ENCODE measurements at places on chromosomes 12 and 14.

DNA sequence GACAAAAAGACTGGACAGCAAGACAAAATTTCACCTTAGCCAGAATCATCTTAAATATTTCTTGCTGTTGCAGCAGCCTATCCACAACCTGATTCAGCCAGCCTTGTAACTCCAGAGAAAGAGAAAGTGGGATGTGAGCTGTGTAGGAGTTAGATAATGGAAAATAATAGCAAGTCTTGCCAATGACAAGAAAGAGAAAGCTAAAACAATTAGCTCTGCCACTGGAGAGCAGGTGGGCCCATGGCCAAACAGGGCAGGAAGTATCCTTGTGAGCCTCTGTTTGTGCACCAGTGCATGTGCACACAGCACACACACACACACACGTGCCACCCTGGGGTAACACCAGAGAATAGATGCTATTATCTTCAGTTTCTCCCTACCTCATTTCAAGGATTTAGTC, 106.0 kb upstream of the CCDC196 start:
- no peak for ATAC-seq

DNA sequence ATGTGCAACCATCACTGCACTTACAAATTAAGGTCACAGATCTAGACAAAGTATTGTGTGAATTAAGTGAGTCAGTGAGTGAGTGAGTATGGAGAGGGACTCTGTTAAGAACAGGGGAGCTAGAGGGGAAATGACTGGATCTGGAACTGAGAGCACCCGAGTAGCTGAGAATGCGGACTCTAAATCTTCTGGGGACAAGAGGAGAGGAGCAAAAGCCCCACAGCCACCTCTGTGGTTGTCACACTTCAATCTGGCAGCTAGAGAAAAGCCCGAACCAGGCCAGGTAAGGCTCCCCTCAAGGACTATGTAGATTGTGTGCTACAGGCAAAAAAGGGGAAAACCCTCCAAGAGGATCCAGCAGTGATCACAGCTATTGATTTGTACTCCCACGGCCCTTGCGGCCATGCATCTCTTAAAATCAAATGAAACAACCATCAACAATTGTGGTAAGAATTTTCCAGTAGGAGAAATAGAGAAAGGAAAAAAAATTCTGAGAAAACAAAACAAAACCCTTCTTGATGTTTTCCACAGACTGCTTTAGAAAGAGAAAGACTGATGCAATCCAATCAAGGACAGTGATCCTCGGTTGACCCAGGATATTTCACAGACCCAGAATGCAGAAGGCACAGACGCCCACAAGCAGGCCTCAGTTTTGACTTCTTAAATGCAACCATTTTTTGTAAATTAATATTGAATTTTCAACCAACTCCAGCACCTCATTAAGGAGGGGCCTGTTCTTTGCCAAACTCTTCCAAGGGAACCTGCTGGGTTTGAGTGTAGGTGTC, 109.6 kb downstream of the SLC38A6 start:
- ATAC-seq, result no peak

GRCh38 chr14:61950340-61950739, 188.1 kb downstream of the SNAPC1 start:
- no peak for ATAC-seq

DNA sequence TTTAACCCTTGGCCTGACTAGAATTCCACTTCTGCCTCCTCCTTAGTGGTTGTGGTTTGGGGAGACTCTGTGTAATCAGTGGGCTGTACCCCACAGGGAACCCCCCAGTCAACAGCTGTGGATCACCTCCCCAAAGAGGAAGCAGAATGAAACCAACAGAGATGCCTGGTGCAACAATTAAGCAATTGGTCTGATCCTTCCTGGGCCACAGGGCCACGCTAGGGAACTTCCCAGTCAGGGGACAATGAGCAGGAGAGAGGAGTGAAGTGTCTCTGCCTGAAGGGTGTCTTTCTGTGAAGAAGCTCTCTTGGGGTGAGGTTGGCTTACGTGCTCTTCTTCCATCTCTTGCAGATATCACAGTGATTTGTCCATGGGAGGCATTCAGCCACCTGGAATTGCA, 8.2 kb downstream of the PDE6H start:
- ATAC-seq, result no peak

DNA sequence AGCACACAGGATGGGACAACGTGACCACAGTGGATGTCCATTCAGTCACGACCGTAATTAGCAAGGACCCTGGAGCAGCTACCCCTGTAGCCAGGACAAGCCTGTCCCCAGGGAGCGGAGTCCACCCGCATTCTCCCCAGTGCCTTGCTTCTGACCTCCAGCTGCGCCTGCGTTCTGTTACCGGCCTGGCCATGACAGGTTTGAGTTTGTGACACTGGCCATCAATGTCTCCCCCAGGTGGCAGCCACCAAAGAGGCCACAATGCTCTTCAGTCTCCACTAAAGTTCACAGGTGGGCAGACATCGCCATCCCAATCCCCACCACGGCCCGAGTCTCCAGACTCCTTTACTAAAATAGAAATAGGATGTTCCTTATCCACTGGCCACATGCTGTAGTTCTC, 96.7 kb downstream of the TMEM132D start:
- no peak for ATAC-seq

DNA sequence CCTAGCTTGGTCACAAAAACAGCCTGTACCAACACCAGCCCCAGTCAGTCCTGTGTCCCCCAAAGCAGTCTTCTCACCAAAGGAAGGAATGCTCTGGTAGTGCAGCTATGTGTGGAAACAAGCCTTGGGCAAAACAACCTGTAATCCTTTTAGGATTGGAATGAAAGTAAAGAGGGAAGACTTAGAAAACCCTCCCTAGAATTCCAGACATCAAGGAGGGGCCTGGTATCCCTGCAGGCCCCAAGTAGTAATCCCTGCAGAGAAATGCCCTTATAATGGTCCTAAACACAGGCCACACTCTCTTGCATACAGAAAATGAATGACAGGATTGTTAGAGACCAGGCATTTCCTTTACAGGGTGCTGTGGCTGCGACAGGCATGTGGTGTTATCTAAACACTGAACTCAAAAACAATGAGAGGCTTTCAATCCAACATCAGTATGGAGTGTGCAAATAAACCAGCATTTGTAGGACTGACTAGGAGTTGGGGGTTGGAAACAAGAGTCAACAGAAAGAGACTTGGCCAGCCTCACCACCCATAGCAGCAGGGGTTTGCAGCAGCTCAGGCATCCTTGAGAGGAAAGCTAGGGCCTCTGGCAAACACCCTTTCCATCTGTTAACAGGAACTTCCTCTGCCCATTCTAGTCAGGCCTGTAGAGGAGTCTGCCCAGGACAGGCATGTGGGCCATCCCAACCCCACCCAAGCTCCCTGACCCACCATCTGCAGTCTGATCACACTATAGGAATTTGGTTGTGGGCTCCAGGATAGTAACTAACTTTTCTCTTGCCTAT, 59.1 kb downstream of the DCAF5 start:
- ATAC-seq, result peak; percentile 22

GRCh38 chr14:61420326-61420725, 98.9 kb downstream of the PRKCH start:
- no peak for ATAC-seq

DNA sequence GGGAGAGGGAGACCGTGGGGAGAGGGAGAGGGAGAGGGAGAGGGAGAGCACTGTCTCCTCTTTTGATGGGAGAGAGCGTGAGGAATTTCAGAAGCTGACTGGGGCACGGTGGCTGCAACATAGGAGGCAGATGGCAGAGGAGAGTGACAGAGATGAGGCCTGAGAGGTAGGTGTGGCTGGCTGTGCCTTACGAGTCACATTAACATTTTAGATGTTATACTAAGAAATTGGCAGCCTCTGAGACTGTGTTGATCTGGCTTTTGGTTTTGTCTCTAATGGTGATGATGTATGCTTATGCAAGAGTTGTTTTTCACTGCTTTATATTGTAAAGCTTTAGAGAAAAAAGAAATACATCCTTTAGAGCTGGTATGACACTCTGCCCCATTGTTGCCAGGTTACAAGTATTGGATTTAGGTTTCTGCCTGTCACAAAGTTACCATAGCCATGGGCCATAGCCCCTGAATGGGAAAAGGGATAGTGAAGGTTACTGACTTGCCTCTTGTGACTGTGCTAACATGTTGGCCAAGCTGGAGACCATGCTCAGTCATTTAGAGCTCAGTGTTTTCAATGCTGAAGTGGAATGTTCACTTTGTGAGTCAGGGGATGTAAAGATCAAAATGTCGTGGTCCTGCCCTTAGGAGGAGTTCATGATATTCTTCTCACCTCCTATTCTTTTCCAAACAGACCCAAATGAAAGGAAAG, 186.2 kb downstream of the SYNE2 start:
- ATAC-seq, result no peak

GRCh38 chr14:50039734-50040400, 76.5 kb downstream of the VCPKMT start:
- peak; percentile 23 for ATAC-seq

- ATAC-seq, result peak; percentile 41
Measured at GRCh38 chr14:94322648-94323570, at the start of gene SERPINA6. TSS of gene SERPINA6 (minus strand) at chr14:94323336. CDS start at chr14:94314648, 8,688 bp downstream.

DNA sequence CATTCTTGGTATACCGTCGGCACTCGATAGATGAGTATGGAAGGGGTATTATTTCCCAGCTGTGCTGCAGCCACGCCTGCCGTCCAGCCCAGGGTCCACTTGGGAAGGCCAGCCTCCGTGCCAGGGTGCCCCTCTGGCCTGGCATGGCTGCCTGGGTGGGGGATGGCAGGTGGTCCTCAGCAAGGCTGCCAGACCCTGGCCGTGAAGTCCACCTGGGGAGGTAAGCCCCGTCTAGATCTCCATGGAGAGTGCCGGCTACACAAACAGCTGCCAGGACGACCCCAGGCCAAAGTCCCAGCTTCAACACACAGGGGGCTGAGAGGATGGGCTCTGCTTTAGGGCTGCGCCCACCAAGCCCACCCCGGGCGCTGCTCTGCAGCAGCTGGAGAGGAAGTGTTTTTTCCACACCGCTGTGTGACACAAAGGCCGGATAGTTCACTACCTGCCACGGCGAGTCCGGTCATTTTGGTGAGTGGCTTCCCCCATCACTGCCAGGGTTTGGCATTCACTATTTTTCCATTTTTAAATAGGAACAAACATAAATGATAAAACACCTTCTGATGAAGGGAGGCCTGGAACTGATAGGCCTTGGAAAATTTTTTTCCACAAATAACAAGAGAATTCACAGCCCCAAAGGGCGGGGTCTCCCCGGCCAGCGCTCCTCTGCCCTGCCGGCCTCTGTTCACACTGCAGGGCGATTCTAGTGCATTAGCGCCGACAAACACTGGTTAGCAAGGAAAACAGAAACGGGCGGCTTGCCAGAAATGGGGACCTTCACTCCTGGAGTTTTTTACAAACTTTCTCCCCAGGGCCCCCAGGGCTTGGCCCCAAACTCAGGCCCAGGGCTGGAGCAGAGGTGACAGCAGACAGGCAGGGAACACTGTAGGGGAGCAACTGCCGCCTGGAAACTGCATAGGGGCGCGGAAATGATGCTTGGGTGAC, 161.5 kb downstream of the CALM1 start:
- no peak for ATAC-seq

DNA sequence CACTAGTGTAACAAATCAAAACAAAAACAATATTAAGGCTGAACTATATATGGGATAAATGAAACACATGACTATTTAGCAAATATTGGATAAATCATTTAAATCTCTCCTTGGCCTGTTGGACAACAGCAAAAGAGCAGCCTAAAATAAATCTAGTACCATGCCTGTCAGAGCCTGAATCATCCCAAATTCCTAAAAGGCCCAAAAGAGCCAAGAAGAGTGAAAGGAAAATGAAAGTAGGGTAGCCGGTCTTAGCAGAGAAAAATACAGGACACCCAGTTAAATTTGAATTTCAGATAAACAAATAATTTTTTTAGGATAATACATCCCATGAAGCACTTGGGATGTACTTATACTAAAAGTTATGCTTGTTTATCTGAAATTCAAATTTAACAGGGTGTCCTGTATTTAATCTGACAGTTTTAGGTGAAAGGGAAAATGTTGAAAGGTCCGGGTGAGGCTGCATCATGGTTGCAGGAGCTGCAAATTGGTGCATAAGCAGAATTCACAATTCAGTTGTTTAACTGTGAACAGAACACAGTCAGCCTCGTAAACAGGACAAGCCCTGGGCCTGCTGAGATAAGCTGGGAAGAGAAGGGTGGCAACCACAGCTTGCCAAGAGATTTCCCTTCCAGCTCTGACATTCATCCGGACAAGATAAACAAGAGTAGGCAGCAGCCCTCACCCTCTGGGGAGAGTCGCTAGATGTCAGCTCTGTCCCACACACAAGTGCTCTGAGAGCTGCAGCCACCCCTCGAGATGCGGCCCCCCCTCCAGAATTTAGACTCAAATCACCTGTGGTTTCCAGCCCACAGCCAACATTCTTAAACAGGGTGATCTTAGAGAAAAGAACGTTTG, 30.3 kb downstream of the DMAC2L start:
- peak; percentile 70 for ATAC-seq

DNA sequence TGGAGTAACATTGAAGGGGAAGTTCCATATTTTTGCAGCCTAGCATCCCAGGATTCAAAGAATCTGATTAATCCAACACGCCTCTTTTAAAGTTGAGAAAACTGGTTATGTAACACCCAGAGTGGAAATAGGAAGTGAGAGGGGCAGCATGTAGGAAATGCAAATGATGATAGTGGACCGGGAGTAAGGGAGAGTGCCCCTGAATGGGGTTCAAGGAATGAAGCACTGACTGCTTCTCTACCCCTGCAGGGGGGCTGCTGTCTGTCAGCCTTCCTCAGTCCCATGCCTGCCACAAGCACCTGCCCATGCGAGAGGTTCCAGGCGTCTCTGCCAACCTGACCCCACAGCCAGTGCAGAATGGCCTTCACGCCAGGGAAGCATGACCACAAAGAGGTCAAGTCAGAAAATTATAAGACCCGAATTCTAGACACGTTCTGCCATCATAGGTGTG, 126.5 kb upstream of the CCND2 start:
- no peak for ATAC-seq

GRCh38 chr12:69026336-69026735, 93.4 kb upstream of the CPM start:
- no peak for ATAC-seq

DNA sequence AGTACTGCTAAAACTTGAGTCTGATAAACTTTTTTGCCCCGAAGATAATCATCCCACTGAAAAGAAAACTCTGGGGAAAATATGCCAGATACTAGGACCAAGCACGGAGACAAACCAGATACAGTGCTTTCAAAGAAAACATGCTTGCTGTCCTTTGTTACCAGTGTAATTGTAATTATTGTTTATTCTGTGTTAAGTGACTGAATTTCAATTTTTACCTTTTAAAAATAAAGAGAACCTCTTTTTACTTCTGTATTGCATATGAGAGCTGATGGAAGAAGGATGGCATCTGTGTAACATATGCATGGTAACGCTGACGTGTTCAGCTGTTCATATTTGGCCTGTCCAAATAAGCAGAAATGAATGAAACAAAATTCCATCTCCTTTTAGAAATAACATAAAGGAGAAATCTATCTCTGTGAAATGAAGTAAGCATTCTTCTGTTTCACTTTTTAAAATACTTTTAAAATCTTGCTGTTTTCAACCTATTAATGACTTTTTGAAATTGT, 22.5 kb downstream of the SLC35E3 start:
- ATAC-seq, result no peak

DNA sequence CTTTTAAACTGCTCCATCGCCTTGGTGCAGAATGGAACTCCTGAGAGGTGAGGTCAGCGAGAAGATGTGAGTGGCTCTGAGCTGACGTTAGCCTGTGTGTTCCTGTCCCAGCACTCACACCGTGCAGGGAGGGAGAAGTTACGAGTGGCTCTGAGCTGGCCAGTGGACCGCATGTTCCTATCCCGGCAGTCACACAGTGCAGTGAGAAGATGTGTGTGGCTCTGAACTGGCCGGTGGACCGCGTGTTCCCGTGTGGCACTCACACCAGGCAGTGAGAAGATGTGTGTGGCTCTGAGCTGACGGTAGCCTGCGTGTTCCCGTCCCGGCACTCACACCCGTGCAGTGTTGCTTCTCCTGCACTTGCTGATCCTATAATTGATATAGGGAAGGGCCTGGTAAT, 59.9 kb downstream of the VCPKMT start:
- ATAC-seq, result peak; percentile 23

- no peak for ATAC-seq
Measured at GRCh38 chr12:26269562-26270284, 74.3 kb downstream of the SSPN start.

All from gastroesophageal sphincter (tissue), 4 donors.